NCI-H2171 (cell line): ENCODE measurements at places on chromosomes 16 and 17.

DNA sequence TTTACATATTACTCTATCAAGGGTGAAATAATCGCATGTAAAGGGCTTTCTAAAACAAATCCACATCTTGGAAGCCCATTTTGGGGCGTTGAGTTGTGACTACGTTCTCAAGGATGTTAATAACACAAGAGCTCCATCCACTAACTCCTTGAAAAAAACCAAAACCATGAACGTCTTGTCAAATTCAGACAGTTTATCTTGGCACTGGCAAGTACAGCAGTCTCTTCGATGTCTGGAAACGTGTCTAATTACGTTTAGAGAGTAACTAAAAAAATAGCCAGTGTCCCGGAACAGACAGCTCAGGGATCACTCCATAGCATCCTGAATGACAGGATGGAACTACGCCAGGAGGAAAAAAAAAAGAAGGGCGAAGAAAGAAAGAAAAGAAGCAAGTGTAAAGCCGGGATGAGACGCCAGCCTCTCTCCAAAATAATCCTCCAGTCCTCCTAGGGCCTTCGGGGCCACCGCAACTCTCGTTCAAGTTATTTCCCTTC, 954 bp downstream of the MYO1D start:
- peak; percentile 62 for DNase-seq

DNA sequence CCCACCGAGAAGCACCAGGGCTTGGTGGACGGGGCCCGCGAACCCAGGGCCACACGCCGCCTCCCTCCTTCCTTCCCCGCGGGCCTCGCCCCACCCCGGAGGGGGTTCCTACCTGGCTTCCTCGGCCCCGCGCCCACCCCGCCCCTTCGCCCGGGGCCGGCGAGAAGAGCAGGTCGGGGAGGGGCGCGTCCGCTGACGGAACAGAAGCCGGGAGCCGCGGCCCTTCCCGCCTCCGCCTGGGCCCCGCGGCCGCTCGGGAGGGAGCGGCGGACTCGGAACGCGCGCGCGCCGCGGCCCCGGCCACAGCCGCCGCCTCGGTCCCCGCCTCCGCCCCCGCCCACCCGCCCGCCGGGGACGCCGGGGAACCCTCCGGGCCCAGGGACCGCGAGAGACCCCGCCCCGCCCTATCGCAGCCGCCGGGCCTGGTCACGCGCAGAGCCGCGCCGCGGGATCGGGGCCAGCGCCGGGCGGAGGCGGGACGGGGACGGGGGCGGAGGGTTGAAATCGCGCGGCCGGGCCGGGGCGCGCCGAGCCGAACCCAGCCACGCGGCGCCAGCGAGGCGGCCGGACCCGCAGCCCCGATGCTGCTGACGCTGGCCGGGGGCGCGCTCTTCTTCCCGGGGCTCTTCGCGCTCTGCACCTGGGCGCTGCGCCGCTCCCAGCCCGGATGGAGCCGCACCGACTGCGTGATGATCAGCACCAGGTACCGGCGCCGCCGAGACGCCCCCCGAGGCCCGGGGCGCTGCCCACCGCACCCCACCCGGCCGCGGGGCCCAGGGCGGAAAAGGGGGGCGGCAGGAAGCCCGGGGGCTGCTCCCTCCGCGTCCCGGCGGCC, at the start of gene TLCD3A:
Gene TLCD3A, plus strand, starts transcription at position 530 of the 835 bp plus-strand sequence. Its CDS starts 52 bp downstream, at position 582.
- DNase-seq, result peak; percentile 52

GRCh38 chr16:46897471-46897870, 13.3 kb downstream of the GPT2 start:
- no peak for DNase-seq

GRCh38 chr16:57258910-57259475, 13.9 kb downstream of the ARL2BP start:
- no peak for DNase-seq
